CD4-positive, CD25-positive, alpha-beta regulatory T cell (primary cell): ENCODE measurements at places on chromosomes 3 and 15. TPM values are rescaled to one million over a fixed set of nuclear protein-coding genes. Genes with fewer than 3 reads are reported as not detected.

DNA sequence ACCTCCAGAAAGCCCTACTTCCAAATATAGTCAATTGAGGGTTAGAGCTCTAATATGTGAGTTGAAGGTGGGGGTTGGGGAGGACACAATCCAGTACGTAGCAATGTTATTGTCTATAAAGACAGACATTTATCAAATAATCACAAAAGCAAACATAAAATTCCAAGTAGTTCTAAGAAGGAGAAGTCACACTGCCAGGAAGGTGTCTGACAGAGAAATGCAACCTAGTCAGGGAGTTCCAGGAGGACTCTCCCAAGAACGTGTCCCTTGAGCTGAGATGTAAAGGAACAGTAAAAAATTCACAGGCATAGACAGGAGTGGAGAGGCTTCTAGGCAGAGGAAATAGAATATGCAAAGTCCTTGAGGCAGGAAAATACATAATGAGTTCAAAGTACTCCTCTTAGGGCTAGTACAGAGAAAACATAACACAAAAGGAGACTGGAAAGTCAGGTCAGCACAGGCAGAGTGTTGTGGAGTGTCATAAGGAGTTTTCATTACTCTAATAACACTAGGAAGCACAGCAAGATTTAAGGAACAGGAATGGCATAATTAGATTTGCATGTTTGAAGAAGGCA lies 277.6 kb upstream of the STT3B start:
- H3K4me3 ChIP-seq: no peak overlapping the region
- no peaks in the 10 kb centered on the region for H3K4me1 ChIP-seq
- H3K27me3 ChIP-seq: no peaks in the 10 kb centered on the region
- no peak overlapping the region for H3K27ac ChIP-seq

DNA sequence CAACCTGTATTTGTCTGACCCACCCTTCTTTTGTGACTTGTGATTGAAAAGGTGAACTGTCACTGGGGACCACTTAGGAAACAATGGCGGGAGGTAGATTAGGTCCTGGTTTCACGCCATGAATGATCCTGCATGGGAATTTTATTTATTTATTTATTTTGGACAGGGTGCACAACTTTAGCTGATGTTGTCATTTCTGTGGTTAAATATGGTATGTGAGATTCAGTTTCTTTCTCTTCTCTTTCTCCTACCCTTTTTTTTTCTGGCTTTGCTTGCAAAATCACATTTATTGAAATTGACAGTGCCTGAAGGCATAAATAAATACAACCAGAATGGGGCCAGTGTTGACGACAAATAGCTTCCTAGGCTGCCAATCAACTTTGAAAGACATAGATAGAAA lies 18.0 kb upstream of the HTR3E start:
- no peak for DNase-seq
- H3K36me3 ChIP-seq: no peaks in the 10 kb centered on the region
- no peak overlapping the region for H3K27ac ChIP-seq

DNA sequence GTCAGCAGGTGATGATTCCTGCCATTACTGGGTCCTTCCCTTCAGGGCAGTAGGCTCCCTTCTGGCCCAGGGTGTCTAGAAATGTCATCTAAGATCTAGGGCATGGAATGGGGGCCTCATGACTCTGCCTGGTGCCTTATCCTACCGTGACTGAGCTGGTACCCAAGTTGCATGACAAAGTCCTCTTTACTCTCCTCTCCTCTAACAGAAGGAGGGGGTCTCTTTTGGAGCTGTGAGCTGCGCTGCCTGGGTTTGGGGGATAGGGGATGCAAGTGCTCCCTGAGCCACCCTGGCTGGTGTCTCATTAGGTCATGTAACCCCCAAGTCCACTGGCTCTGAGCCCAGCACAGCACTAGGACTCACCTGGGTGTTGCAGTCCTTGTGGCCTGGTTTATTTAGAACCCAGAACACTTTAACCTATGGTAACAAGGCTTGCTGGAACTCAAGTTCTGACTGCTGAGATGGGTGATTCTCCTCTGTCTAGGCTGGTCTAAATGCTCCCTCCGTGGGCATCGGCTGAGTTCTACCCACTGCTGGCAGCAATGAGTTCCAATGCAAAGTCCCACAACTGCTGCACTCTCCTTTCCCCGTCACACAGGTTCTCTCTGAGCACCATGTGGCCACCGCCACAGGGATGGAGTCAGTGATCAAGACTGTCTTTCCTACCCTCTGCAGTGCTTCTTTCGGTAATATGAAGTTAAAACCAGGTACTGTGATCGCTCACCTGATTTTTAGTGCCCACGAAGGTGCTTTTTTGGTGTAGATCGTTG lies 34.0 kb downstream of the XXYLT1 start:
- H3K4me1 ChIP-seq: no peaks in the 10 kb centered on the region
- H3K27ac ChIP-seq: no peak overlapping the region
- H3K4me3 ChIP-seq: no peak overlapping the region

DNA sequence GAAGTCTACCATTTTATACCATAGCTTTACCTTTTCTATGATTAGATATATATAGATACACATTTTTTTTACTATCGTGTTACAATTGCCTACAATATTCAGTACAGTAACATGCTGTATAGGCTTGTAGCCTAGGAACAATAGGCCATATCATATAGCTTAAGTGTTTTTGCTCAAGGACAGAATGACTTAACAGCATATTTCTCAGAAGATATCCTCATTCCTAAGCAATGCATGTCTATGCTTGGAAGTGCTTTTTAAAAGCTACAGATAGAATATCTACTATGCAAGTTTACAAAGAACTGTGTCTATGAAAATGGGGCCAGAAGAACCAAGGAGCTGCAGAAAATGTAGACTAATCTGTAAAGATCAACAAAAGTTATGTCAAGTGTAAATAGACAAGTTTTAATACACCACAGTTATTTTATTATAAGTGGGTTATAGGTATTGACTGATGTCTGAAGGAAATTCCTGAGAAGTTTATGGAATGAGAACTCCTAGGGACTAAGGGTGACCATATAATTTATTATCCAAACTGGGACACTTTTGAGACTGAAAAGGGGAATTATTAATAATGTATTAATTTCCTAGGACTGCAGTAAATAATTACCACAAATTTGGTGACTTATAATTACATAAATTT lies 138.7 kb upstream of the TGFBR2 start:
- no peak overlapping the region for H3K4me3 ChIP-seq
- H3K27ac ChIP-seq: no peak overlapping the region
- no peak for DNase-seq
- no peaks in the 10 kb centered on the region for H3K4me1 ChIP-seq
- H3K36me3 ChIP-seq: no peaks in the 10 kb centered on the region

HTR3C gene
- not detected for total RNA-seq

GRCh38 chr3:160804762-160805161 lies 48.7 kb downstream of the PPM1L start:
- no peak overlapping the region for H3K27ac ChIP-seq
- H3K27me3 ChIP-seq: no peaks in the 10 kb centered on the region
- no peaks in the 10 kb centered on the region for H3K4me1 ChIP-seq
- H3K4me3 ChIP-seq: no peak overlapping the region

GRCh38 chr15:61169904-61170695 lies 59.0 kb downstream of the RORA start:
- peak overlapping the region; percentile 52 for H3K27ac ChIP-seq
- H3K36me3 ChIP-seq: no peaks in the 10 kb centered on the region
- H3K27me3 ChIP-seq: no peaks in the 10 kb centered on the region
- DNase-seq: peak; percentile 12
- peak overlapping the region; percentile 35 for H3K4me3 ChIP-seq

DNA sequence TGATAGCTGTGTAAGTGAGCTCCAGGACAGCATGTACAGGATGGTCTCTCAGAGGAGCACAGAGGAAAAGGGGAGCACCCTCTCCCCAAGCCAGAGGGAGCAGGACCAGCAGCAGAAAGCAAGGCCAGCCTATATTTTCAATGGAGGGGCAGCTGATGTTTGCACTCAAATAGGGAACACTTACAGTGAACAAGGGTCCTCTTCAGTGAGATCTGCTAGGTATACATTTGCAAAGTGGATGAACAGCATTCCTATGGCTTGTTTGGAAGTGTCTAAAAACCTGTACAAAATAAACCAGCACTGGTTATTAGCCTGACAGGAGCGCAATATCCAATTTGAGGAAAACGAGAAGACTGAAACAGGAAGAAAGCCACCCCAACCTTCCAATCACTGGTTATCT lies 17.6 kb upstream of the MUSTN1 start:
- no peak overlapping the region for H3K27ac ChIP-seq
- no peak overlapping the region for H3K4me3 ChIP-seq
- H3K27me3 ChIP-seq: no peaks in the 10 kb centered on the region

MDFIC2 gene
- not detected for total RNA-seq

DNA sequence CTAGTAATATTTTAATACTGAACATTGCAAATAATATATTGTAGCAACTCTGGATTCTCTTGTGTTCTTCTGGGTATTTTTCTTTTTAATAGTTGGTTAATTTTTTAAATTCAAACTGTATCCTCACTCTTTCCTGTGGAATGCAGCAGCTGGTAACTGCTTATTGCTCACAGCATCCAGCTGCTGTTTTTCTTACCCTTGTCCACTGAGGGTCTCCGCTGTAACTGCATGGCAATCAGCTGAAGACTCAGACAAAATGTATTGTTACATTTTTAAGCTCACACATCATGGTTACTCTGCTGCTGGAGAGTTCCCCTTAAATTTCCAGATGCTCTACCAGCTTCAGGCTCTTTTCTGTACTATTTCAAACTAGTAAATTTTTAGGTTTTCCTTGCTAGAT lies 227.6 kb downstream of the MBNL1 start:
- H3K4me1 ChIP-seq: no peaks in the 10 kb centered on the region
- DNase-seq: no peak
- H3K27ac ChIP-seq: no peak overlapping the region
- H3K36me3 ChIP-seq: no peaks in the 10 kb centered on the region
- H3K27me3 ChIP-seq: peaks cover 12% of the 10 kb centered on the region

- DNase-seq: peak; percentile 86
- no peaks in the 10 kb centered on the region for H3K36me3 ChIP-seq
- peaks cover 66% of the 10 kb centered on the region for H3K4me1 ChIP-seq
Measured at GRCh38 chr3:60010781-60011180, 961.0 kb upstream of the CFAP20DC start.

ITIH4 gene
- total RNA-seq: 71.1 TPM

DNA sequence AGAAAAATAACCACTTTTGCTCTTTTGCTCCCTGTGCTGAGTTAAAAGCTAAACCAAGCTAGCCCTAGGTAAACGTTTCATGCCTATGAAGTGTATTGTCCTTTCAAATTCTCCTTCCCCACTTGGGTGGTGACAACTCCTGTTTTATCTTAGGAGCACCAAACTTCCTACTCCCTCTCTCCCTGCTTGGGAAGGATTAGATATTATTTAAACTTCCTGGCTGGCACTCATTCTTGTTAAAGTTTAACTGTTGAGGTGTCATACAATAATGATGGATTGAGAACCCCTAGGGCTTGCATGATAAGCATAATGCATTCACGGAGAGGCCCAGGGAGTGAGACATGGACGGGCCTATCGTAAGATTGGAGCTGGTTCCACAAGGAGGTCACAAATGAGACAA lies 29.5 kb downstream of the B4GALT4 start:
- peaks cover 60% of the 10 kb centered on the region for H3K36me3 ChIP-seq
- no peak overlapping the region for H3K4me3 ChIP-seq

CHST2 gene
- 4.9 TPM for total RNA-seq

LYSMD2 gene
- 13.0 TPM for total RNA-seq

DNA sequence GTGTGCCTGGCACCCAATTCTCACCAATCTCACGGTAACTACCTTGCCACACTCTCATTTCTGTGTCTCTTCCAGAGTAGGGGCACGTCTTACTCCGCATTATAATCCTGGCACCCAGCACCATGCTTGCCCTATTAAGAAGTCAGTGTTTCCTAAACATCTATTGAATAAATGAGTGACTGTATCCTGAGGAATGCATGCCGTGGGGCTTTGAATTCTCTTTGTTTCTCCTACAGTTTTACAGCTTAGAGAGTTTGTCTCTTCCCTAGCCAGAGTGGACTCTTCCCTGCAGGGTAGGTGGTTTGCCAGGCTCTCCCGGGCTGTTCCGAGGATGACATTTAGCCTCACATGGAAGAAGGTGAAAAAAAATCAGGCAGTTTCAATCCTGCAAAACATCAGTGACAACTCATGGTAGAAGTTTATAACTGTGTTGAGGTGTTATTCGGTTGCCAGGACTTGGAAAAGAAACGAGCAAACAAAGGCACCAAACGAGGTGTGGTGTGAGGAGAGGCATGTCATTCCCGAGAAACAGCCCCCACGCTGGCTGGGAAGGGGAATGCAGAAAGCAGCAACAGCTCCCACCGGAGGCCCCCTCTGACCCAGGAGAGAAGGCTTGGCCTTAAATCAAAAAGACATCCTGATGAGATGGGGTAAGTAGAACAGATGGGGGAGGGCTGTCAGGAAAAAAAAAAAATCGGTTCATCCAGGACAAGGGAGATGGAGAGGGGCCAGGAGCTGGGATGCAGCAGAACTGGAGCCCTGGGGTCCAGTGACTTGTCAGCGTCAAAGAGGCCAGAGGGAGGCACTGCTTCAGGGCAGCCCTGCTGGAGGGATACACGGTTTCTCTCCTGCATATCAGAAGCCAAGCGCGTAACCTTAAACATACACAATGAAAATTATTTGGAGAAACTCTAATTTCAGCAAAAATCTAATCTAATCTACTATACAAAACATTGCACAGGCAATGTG lies 168.4 kb upstream of the ARRDC4 start:
- H3K4me1 ChIP-seq: no peaks in the 10 kb centered on the region
- DNase-seq: no peak
- H3K27ac ChIP-seq: no peak overlapping the region

DNA sequence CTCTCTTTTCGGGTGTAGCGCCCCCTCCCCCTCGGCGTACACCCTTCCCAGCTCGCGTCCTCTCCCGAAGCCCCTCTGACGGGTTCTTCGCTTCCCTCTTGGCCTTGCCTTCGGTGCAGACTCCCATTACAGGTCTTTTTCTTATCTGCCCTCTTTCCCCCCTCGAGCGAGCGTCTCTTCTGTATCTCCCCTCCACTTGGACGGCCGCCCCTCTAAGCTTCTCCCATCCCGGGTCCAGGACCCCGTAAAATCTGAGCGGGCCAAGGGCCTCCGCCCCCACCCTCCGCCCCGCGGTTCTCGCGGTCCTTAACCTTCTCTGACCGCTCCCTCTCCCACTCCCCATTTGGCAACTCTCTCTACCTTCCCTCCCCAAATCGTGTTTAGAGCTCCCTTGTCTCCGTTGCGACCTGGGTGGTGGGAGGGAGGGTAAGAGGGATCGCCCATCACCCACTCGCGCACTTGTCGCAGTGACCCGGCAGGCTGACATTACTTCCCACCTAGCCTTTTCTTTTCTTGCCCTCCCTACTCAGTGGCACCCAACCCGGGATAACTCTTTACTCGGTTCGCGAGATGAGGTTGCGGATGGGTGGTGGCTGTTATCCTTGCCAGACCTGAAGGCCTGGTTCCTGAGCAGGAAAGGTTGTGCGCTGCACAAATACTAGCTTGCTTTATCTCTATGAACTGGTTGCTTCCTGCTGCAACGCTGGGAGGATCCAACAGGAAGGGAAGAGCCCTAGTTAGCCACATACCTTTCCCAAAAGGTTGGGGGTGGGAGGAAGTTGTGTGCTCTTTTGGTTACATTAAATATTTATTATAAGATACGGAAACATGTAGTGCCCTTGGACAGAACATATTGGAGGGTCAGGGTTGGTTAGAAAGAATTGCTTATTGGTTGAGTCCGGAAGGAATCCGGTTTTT lies 922 bp downstream of the RAB11A start:
- peaks cover 31% of the 10 kb centered on the region for H3K4me1 ChIP-seq
- peak overlapping the region; percentile 95 for H3K27ac ChIP-seq
- peak; percentile 51 for DNase-seq
- H3K27me3 ChIP-seq: no peaks in the 10 kb centered on the region

- H3K4me3 ChIP-seq: no peak overlapping the region
- no peaks in the 10 kb centered on the region for H3K4me1 ChIP-seq
- no peaks in the 10 kb centered on the region for H3K27me3 ChIP-seq
- no peak for DNase-seq
- H3K36me3 ChIP-seq: no peaks in the 10 kb centered on the region
Measured at GRCh38 chr3:181457190-181457589, 254.5 kb upstream of the SOX2 start.

COL6A5 gene
- total RNA-seq: not detected

ALCAM gene
- 13.2 TPM for total RNA-seq

AMT gene
- 13.3 TPM for total RNA-seq

C2CD4A gene
- total RNA-seq: 0.17 TPM

TRPM1 gene
- not detected for total RNA-seq
